ENCODE measurements at places on chromosomes 2 and 18.

DNA sequence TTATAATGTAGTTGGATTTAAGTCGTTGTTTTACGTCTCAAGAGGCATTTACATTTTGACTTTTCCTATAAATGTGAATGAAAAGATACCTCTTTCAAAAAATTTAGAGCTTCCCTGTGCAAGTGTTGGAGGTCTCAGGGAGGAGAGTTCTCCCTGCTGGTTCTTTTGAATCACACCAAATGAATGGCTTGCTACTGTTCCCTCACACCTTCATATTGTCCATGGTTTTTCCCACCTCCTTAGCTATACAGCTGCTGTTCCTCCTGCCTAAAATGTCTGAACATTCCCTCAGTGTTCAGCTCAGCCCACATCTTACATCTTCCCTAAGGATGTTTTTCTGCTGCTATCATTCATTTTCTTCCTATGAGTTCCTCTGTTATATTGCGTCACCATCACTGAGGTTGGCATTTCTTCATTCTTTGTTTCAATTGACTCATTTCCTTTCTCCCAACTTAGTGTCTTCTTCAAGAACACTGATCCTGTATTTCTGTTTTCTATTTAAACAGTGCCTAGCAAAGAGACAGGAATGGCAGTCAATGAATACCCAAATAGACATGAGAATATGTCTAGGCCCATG lies 46.0 kb downstream of the COX7A2L start:
- ATAC-seq = peak; percentile 86

GRCh38 chr2:236639461-236640235 lies 70.0 kb downstream of the ACKR3 start:
- ATAC-seq = no peak

GRCh38 chr2:169746240-169746639 lies 12.6 kb downstream of the KLHL23 start:
- ATAC-seq = no peak

DNA sequence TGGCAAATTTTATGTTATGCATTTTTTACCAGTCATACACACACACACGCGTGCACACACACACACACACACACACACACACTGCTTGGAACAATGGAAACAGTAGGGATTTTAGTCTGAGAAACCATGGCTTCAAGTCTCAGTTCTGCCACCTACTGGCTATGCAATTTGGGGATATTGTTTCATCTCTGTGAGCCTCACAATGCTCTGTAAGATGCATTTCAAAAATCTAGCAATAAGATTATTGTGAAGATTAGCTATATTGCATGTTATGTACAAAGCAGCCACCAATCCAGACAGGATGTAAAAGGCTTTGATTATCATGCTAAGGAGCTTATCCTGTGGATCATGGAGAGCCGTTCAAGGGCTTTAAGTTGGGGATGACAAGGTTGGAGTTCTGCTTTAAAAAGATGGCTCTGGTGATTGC lies 401.4 kb downstream of the NBAS start:
- peak; percentile 77 for ATAC-seq

DNA sequence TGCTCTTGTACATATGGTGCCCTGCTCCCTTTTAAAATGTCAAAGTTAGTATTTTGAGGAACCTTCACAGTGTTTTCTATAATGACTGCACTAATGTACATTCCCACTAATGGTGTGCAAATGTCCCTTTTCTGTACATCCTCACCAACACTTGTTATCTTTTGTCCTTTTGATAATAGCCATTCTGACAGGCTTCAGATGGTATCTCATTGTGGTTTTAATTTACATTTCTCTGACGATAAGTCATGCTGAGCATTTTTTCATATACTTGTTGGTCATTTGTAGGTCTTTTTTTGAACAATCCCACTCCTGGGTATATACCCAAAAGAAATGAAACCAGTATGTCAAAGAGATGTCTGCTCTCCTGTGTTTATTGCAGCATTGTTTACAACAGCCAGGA lies 268.3 kb downstream of the FBXO15 start:
- peak; percentile 32 for ATAC-seq

- ATAC-seq = no peak
Measured at GRCh38 chr18:26714739-26715138, 150.8 kb downstream of the AQP4 start.
